ENCODE measurements at places on chromosomes 12 and 14.

DNA sequence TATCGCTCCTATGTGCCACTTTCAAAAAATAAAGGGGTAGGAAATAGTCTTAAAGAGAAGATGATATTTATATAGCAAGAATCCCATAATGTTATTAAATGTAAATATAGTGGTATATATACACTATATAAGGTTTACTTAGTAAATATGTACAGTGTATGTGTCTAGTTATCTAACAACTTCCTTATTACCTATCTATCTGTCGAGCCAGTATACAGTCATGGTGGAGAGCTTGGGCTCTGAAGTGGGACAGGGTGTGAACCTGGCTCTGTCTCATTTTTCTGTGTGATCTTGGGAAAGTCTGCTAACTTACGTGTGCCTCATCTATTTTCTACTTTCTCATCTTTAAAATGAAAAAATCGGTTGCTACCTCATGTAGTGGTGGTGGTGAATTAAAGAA, 62.8 kb upstream of the SINHCAF start:
- DNase-seq, result no peak

DNA sequence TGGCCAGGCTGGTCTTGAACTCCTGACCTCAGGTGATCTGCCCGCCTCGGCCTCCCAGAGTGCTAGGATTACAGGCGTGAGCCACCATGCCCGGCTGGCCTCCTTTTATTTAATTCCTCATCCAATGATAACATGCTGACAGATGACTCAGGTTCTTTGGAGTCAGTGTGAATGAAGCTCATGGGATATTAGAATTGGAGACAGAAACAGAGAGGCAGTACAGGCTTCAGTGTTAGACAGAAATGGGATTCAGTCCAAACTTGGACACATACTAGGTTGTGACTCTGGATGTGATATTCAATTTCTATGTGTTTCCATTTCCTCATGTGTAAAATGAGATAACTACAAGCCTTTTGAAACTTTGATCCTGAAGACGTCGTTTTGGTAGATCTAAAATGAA, 47.3 kb downstream of the PDE3A start:
- DNase-seq, result no peak

DNA sequence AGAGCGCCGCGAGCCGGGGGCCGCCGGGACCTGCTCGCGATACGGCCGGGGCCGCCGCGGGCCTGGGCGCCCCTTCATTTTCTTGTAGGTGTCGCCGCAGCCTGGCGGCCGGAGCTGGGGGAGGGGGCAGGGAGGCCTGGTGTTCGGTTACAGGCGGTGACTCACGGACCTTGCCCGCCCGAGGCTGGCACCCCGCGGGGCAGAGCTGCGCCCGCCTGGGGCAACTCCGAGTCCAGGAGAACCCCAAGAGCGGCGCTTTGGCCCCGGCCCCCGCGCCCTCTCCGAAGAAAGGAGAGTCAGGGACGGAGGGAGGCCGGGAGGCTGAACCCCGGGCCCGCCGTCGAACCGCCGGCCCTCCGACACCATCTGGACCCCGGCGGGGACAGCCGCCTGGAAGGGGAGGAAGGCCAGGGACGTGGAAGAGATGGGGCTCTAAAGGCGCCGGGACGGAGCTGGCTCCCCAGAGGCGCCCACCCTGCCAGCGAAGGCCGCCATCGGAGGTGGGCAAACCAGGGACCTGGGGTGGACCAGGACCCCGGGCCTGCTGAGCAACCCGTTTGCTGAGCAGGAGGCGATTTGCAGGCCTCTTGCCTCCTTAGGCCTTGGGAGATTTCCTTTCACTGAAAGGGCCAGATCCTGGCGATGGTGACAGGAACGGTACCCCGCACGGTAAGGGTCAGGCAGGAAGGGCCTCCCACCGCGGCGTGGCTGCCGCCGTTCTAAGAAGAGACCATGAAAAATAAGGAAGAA, 843 bp upstream of the NUAK1 start:
- DNase-seq, result peak; percentile 11

- no peak for DNase-seq
Measured at GRCh38 chr12:59650588-59651228, 54.9 kb downstream of the SLC16A7 start.

DNA sequence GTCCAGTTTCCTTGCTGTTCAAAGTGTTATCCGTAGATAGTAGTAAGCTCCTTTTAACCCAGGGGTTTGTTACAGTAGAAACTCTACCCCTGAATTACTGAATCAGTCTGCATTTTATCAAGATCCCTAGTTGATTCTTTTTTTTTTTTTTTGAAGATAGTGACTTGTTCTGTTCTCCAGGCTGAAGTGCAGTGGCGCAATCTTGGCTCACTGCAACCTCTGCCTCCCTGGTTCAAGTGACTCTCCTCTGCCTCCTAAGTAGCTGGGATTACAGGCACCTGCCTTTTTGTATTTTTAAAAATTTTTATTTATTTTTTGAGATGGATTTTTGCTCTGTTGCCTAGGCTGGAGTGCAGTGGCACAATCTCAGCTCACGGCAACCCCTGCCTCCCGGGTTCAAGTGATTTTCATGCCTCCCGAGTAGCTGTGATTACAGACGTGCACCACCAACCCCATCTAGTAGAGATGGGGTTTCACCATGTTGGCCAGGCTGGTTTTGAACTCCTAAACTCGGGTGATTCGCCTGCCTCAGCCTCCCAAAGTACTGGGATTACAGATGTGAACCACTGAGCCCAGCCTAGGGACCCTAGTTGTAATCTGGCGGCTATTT, 10.5 kb downstream of the LARP4 start:
- DNase-seq, result no peak

GRCh38 chr14:34750233-34750632, 35.8 kb upstream of the CFL2 start:
- no peak for DNase-seq

DNA sequence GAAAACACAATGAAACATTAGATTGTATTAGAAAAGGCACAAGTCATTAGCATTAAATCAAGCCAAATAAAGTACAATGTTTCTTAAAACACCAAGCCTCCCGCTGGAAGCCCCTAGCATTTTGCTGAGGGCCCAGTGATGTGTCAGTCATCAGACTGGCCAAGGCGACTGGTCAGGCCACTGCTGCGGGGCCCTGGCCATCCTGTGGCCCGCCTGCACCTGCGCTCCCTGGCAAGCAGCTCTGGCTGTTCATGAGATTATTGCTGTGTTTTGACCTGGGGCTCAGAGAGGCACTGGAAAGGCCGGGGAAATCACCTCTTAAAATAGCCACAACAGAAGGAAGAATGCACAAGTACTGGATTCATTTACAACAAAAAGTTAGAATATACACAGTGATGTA, 24.2 kb upstream of the AMN start:
- no peak for DNase-seq

Data from activated CD4-positive, alpha-beta T cell treated with anti-CD3 and anti-CD28 coated beads, Interleukin-10, Interleukin-2, amounts not matched to agents 100 ng/mL and 50 ng/mL, durations not matched to agents 16 hours and 8 hours (primary cell).